ENCODE measurements at places on chromosomes 2 and 18. TPM values are rescaled to one million over a fixed set of nuclear protein-coding genes. Genes with fewer than 3 reads are reported as not detected.

LAMA1 gene
- 31.6 TPM for total RNA-seq

CXCR4 gene
- total RNA-seq = 52.3 TPM

RBKS gene
- total RNA-seq = 3.8 TPM

HOXD13 gene
- not detected for total RNA-seq

NAT8 gene
- total RNA-seq = not detected

Data from spinal cord (tissue), 10 donors.